Activated effector memory CD4-positive, alpha-beta T cell treated with Interleukin-2 at 50 U/mL for 16 hours (primary cell): ENCODE measurements at places on chromosomes 11 and 22.
A peak's percentile ranks its signal among the peaks of the same experiment; 100 is the strongest.

- DNase-seq, result no peak
These were observed 47.9 kb downstream of the FEZ1 start for GRCh38 chr11:125448136-125448535.

DNA sequence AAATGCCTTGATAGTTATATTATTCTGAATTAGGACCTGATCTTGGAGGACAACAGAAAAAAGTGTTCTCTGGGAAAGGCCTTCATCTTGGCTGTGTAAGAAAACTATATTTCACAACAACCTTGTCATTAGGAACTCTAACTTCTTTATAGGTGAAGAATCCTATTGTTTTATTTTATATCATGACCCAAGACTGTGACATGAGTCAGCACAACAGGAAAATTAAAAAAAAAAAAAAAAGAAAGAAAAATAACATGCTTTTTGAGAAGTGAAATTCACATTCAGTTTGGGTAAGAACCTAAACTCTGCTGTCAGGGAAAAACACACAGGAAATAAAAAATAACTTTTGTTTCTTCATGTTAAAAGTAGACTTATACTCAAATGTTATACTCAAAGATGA lies 11.7 kb upstream of the FOLR2 start:
- no peak for DNase-seq

DNA sequence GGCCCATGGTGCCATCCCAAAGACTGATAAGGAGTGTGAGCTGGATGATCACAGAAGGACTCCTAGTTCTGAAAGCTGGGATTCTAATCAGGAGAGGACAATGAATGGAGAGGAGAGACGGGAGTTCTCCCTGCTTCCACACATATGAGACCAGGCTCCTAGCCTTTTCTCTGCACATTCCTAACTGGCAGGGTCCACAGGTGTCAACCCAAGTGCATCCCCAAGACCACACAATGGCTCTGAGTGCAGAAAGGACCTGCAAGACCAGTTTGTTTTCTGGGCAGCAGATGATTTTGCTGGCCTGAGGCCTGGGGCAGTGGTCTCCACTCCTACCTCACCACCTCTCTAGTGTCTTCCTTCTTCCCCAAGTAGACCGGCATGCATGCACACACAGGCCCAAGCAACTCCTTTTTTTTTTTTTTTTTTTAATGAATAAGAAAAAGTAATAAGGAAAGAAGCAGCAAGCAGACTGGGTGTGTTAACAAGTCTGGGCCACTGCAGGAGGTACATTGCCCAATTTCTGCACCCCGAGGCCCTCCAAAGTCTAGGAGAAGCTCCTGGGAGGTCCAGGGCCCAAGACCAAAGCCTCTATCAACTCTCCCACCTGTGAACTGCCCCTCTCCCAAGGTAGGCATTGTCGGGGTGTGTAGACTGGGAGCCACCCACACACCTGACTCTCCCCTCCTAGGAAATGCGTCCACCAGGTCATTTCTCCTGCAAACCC lies 1.2 kb upstream of the TSKU start:
- DNase-seq, result no peak

- DNase-seq, result peak; percentile 60
These were observed 596 bp upstream of the TNRC6B start for GRCh38 chr22:40176921-40177737.

DNA sequence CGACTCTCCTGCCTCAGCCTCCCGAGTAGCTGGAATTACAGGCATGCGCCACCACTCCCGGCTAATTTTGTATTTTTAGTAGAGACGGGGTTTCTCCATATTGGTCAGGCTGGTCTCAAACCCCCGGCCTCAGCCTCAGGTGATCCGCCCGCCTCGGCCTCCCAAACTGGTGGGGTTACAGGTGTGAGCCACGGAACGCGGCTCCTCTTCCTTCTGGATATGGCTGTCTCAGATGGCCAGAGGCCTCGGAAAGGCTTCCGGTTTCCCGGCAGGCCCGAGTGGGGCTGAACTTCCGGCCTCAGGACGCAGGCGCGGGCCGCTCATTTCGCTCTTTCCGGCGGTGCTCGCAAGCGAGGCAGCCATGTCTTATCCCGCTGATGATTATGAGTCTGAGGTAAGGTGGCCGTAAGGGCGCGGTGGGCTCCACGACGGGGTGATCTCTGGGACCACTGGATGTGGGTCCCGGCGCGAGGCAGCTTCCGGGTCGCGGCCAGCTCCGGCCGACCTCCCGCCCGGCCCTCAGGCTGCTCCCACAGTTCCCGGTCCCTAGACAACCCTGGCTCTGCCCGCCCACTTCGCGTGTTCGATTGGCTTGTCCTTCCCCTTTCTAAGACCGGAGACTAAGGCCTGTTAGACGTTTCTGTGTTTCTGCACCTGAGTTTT lies at the start of gene EIF3L:
TSS of gene EIF3L (plus strand) at position 331 of the 663 bp plus-strand sequence. CDS start at position 362, 31 bp downstream.
- DNase-seq, result peak; percentile 85

DNA sequence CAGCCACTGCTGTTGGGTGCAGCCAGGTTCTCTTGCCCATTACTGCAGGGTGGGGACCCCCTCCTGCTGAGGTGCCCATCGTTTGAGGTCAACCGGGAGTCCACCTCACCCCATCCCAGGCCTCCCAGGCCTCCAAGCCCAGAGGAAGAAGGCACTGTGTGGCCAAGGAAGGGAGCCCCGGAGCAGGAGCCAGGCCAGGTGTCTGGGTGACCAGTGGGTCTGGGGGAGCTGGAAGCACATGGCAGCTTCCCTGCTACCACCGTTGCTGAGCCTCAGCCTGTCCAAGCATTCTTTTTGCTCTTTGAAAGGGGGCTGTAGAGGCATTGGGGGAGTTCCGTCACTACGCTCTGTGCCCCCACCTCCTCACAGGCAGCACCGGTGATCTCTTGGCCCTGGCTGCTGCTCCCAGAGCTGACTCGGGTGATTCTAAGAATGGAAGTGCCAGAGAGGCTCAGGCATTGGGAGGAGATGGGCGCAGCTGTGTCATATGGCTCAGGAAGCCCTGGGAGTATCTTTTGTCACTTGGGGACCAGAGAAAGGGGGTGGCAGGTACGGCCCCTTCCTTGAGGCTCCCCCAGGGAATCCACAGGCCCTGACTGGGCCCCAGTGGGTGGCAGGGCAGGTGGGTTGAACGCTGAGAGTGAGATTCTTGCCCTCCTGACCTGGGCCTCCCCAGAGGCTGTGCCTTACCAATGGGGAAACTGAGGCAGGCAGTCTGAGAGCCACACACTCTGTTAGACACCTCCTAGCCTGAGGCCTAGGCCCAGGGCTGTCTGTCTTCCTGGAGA lies 1.9 kb downstream of the SEPTIN5 start:
- no peak for DNase-seq

DNA sequence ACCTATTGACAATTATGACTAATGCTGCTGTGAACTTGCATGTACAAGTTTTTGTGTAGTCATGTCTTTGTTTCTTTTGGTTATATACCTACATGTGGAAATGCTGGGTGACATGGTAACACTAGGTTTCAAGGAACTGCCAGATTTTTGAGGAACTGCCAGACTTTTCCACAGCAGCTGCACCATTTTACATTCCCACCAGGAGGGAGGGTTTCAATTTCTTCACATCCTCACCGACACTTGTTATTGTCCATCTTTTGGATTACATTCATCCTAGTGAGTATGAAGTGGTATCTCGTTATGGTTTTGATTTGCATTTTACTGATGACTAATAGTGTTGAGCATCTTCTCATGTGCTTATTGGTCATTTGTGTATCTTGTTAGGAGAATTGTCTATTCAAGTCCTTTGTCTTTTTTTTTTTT lies 13.3 kb downstream of the CLDN5 start:
- no peak for DNase-seq

- DNase-seq, result no peak
These were observed 62.5 kb upstream of the OR4B1 start for GRCh38 chr11:48154151-48154550.

- DNase-seq, result no peak
These were observed 509.0 kb downstream of the BUD13 start for GRCh38 chr11:116263770-116264169.

DNA sequence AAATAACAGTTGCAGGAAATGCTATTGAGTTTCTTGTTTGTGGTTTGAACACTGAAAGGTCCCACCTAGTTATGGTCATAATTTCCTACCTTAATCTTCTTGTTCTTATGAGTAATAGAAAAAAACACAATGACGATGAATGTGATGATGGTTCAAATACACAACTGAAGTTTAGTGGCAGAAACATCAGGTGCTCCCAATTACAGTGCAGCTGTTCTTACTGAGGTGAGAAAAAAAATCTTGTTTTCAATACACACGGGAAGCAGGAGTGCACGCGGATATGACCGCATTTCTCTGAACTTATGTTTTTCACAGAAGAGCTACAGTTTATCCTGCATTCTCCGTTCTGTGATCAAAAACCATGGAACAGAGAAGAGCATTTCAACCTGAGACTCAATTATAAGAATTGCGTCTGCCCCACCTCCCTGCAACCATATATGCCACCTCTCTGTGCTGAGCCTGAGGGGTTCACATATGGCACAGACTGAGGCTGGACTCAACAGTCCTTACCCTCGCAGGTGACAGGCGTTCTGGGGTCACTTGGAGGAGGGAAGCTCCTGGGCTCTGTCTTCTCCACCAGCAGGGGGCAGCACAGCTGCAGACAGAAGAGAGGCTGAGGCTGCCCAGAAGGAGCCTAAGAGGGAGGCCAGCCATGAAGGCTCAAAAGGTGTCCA lies 99.7 kb upstream of the IGLL5 start:
- peak; percentile 55 for DNase-seq

- no peak for DNase-seq
These were observed 621 bp downstream of the KCNC1 start for GRCh38 chr11:17734986-17735817.

DNA sequence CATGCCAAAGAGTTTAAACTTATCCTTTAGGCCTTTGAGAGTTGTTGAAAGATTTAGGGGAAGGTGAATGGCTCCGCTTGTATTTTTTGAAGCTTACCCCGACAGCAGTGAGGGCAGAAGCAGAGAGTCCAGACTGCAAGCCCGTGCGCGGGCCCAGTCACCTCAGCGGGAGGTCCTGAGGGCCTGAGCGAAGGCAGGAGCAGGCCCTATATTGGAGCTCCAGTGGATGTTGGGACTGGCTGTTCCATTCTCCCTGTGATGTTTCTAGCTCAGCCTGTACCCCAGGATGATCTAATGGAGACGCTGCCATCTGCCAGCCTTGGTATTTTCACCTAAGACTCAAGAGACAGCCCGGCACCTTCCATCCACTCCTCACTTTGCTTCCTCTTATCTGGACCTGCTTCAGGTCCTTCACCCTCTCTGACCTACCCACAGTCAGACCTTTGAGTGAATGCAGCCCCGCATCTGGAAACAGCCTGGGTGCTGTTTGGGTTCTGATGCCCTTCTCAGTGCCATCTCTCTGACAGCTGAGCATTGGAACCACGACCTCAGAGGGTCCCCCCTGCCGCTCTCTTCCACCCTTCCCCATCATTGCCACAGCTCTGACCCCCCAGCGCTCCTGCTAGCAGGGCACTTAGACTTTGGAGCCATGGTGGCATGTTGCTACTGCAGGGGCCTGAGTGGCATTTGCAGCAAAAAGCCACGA lies 628.2 kb upstream of the CADM1 start:
- DNase-seq, result no peak

DNA sequence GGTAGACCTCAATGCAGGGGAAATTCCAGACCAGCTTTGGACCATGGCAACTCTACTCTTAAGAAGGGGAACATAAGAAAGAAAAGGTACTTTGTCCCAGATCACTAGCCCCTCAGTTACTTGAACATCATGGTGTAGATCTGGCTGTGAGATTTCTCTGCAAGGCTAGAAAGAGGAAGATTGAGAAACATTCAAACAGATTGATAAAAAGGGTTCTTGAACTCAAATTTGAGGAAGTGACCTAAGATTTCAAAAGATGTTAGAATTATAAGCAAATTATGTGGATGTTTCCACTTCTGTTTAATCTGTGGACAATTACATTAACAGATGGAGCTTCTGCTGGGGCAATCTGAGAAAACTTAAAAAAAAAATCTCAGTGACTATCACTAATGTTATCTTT lies 21.8 kb upstream of the UPB1 start:
- DNase-seq, result no peak

GRCh38 chr11:18492888-18493287 lies 33.9 kb downstream of the TSG101 start:
- no peak for DNase-seq

DNA sequence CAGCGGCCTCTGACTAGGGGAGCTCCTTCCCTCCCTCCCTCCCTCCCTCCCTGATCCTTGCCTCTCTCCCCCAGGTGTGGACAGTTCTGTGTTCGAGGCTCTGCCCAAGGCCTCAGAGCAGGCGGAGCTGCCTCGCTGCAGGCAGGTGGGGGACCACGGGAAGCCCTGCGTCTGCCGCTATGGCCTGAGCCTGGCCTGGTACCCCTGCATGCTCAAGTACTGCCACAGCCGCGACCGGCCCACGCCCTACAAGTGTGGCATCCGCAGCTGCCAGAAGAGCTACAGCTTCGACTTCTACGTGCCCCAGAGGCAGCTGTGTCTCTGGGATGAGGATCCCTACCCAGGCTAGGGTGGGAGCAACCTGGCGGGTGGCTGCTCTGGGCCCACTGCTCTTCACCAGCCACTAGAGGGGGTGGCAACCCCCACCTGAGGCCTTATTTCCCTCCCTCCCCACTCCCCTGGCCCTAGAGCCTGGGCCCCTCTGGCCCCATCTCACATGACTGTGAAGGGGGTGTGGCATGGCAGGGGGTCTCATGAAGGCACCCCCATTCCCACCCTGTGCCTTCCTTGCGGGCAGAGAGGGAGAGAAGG lies 11.1 kb upstream of the POU2F3 start:
- DNase-seq, result no peak

GRCh38 chr11:57905439-57905838 lies 118.2 kb upstream of the OR9Q1 start:
- no peak for DNase-seq

DNA sequence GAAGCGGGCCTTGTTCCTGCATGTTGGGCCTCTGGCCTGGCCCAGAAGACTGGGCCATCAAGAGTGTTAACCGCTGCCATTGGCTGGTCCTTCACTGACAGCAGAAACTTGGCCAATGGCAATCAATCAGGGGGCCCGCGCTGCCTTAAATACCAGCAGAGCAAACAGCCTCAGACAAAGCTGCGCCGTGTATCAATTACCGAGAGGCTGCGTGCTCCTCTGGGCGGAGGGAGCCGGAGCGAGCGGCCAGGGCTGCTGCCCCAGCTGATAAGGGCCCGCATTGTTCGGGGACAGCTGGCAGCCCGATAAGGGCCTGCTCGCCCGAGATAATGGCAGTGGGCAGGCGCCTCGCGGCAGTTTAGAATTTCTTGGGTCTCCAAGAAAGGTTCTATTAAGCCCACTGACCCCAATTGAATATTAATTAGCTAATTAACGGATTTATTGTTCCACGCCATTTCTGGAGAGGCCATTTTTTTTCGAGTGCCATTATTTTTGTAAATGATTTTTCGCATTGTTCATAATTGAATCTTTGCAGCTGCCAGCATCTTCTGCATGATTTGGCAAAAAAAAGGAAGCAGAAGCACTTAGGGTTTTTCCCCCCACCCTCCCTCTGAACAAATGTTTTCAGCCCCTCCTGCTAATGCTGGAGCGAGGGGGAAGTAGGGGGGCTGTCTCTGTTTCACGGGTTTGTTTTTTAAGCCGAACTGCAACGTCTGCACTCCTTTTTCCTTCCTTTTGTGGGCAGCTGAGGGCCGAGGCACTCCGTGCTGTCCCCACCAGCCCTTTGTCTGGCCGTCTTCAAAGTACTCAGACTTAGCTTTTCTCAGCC lies 37.6 kb upstream of the RIC3 start:
- no peak for DNase-seq

- peak; percentile 28 for DNase-seq
These were observed 73.2 kb upstream of the CLDN5 start for GRCh38 chr22:19597399-19597735.
